ENCODE measurements at places on chromosomes 6 and 20. TPM values are rescaled to one million over a fixed set of nuclear protein-coding genes. Genes with fewer than 3 reads are reported as not detected.
A peak's percentile ranks its signal among the peaks of the same experiment; 100 is the strongest.

- no peak for DNase-seq
- no peak overlapping the region for H3K27ac ChIP-seq
- H3K4me1 ChIP-seq = no peaks in the 10 kb centered on the region
- peaks cover 73% of the 10 kb centered on the region for H3K36me3 ChIP-seq
- H3K4me3 ChIP-seq = no peak overlapping the region
- H3K27me3 ChIP-seq = no peaks in the 10 kb centered on the region
Observed at GRCh38 chr6:121157906-121158305, 176.4 kb downstream of the TBC1D32 start.

GRCh38 chr20:52569201-52569600 is 377.6 kb upstream of the ZFP64 start:
- H3K36me3 ChIP-seq = no peaks in the 10 kb centered on the region
- H3K27me3 ChIP-seq = peaks cover 3% of the 10 kb centered on the region
- no peak overlapping the region for H3K27ac ChIP-seq
- no peak overlapping the region for H3K4me3 ChIP-seq
- no peak for DNase-seq
- H3K4me1 ChIP-seq = no peaks in the 10 kb centered on the region

DNA sequence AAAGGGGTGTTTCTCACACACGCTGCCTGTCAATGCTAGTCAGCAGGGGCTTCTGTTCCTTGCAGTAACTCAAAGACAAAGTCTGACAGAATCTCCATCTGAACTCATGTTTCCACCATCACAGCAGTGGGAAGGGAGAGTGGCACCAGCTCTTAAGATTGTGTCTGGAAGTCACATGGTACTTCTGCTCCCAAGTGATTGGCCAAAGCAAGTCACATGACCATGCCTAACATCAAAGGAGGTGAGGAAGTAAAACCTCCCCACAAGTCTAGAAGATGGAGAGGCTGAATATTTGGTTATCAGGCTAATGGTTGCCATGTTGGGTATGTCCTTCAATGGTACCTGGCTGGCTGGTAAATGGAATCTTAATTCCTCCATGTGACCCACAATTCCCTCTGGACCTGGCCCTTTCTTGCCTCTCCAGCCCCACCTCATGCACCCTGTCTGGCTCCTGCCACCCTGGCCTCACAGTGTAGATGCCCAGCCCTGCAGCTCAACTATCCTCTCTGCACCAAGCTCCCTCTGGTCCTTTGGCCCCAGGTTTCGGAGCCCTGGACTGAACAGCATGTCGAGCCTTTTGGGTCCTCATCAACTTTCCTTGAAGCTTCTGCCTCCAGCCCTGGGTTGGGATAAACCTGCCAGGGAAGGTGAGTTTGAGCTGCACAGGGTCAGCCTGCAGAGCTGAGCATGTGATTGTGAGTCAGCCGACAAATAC is 51.0 kb upstream of the PMEPA1 start:
- H3K4me3 ChIP-seq = no peak overlapping the region
- no peak for DNase-seq
- no peaks in the 10 kb centered on the region for H3K4me1 ChIP-seq

DNA sequence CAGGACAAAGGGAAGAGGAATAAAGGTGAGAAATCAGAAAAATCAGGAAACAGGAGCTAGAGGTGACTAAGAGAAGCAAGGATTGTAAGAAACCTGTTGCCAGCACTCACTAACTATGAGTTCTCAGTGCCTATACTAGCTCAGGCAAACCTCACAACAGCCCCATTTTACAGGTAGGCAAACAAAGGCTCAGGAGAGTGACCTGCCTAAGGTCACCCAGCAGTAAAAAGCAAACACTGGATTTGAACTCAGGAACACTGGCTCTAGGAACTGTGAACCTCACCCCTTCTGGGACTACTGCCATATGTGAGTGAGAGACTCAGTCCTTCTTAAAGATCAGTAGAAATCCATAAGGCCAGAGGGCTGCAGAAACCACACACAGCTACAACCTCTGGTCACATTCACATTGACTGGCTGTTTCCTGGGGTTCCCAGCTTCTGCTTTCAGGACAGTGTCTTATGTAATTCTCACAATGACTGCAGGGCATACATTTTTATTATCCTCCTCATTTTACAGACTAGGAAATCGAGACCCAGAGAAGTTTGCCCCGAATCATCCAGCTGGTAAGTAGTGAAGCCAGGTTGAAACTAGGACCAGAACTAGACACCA is 80.7 kb upstream of the MAFB start:
- peaks cover 5% of the 10 kb centered on the region for H3K27me3 ChIP-seq
- no peak overlapping the region for H3K4me3 ChIP-seq
- no peak for DNase-seq
- H3K36me3 ChIP-seq = no peaks in the 10 kb centered on the region

DNA sequence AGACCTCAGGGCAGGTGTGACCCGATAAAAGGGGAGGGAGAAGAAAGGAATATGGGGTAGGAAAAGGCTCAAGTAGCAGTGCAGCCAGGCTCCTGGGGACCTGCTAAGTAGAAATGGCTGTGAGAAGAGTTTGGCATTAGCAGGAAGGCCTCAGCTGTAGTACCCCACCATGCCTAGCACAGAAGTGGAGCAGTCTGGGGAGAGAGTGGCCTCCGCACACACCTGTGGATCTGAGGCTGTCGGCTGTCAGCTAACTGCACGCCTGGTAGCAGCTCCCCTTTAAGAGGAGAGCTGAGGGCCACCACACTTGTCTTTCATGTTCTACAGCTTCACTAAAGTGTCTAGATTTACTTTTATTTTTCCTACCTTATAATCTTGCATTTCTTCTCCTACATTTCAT is 24.6 kb downstream of the PDE7B start:
- H3K36me3 ChIP-seq = no peaks in the 10 kb centered on the region
- peaks cover 40% of the 10 kb centered on the region for H3K4me1 ChIP-seq
- H3K27ac ChIP-seq = peak overlapping the region; percentile 2
- H3K4me3 ChIP-seq = no peak overlapping the region

GRCh38 chr6:14547284-14547998 is 429.9 kb downstream of the CD83 start:
- peaks cover 10% of the 10 kb centered on the region for H3K4me1 ChIP-seq
- H3K27ac ChIP-seq = no peak overlapping the region
- H3K36me3 ChIP-seq = no peaks in the 10 kb centered on the region
- no peak for DNase-seq
- no peak overlapping the region for H3K4me3 ChIP-seq

Gene ATAT1
- total RNA-seq = 7.5 TPM

Gene CST1
- total RNA-seq = not detected

Gene ZC3H12D
- 37.7 TPM for total RNA-seq

Gene OR12D3
- not detected for total RNA-seq

Gene SLC17A3
- not detected for total RNA-seq

Gene SRMS
- total RNA-seq = not detected

Gene HSPA1L
- 1.7 TPM for total RNA-seq

Gene SYCP2L
- 0.32 TPM for total RNA-seq

Gene FAM83C
- total RNA-seq = not detected

Measured in activated CD8-positive, alpha-beta T cell treated with anti-CD3 and anti-CD28 coated beads for 36 hours (primary cell).